NCI-H1436 (cell line): ENCODE measurements at places on chromosomes 6 and 20.

- DNase-seq: no peak
These were observed 192.5 kb upstream of the RREB1 start for GRCh38 chr6:6915219-6915618.

DNA sequence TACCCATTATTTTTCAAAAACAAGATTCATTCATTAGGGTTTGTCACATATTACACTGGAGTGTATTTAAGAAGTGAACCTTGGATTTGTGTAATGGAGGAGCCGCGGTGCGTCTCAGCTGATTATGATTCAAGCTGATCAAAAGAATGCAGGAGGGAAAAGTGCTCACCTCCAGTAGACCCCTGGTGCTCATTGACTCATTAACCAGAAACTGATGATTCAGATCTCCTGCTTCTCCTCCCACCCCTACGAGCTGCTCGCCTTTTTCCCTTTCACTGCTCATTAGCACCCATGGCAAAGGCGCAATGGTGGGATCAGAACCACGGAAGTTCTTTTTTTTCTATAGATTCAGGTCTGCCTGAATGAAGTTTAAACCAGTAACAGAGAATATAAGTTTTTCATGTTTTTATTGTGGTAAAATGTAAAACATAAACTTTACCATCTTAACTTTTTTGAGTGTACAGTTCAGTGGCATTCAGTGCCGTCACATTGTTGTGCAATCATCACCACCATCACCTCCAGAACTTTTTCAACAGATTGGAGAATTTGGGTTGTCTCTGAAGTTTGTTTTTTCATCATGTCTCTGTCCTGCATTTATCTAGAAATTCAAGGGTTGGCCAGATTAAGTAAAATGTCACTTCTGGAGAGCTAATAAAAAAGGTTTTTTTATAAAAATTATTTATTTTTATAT lies 101.6 kb downstream of the LINC00237 start:
- no peak for DNase-seq

DNA sequence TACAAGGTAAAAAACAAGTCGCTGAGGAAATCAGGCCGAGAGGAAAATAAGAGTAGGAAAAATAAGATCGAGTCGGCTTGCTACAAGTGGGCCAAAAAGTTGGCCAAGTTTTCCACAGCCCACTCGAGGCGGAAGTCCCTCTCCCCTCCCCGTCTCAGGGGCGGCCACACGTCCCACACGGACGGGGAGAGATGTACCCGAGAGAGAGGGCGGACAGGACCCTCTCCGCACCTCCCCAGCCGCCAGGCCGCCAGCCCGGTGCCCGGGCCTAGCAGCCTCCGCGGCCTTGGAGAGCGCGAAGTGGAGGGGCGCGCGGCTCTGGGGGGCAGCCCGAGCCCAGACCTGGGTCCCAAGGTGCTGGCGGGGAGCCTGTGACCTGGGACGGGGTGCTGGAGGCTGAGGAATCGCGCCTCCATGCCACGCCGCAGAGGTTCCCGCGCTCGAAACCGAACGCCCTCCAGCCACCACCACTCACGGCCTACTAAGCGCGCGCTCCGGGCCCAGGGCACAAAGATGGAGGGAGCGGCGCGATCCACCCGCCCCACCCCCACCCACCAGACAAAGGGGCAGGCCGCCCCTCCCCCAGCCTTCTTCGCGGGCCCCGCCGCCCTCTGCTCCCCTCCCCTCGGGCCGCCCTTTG lies 1.9 kb upstream of the HMGA1 start:
- no peak for DNase-seq

- DNase-seq: no peak
These were observed 120.1 kb upstream of the HDDC2 start for GRCh38 chr6:125421836-125422235.

DNA sequence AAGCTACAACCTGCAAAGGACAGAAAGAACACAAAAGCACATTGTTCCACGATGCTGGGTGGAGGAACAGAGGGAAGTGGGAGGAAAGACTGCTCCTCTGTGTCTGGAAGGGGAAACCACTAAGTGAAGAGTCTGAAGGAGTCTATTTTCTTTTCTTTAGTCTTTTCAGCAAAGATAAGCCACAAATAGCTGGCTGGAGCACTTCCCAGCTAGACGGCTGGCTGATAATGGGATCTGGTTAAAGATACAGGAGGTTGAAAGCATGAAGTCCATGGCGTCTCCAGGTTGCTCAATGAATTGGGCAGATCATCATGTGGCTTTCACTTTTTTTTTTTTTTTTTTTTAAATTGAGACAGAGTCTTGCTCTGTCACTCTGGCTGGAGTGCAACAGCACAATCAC lies 154.0 kb upstream of the KCNG1 start:
- no peak for DNase-seq

DNA sequence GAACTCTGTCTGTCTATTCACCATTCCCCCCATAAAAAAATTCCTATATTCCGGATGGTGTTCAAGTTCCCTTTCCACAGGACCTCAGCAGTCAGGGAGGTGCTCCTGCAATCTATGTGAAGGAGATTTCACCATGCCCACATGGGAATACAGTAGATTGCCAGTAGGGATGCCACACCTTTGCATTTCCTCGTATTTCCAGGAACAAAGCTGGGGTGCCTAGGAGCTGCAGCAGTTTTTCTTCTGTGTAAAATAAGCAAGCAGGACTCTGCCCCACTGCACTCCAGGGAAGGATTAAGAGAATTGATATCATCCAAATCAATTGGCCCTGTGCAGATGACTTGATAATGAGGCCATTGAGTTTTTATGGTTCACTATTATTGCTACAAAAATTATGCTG lies 7.4 kb upstream of the KIF16B start:
- DNase-seq: no peak

GRCh38 chr6:143050509-143050908 lies 10.2 kb upstream of the AIG1 start:
- no peak for DNase-seq

DNA sequence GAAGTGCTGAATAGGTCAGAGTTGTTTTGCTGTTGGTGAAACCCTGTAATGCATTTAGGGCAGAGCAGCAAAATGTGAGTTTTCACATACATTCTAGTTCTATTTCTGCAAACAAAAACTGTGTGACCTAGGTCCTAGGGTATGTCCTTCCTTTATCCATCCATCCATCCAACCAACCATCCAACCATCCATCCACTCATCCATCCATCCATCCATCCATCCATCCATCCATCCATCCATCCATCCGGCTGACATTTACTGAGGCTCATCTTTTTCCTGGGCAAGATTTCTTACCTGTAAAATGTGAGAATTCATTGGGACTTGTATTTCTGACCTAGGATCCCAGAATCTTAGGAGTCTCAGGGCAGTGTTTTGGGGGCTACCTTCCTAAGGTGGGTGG lies 14.5 kb downstream of the PNPLA1 start:
- DNase-seq: no peak

DNA sequence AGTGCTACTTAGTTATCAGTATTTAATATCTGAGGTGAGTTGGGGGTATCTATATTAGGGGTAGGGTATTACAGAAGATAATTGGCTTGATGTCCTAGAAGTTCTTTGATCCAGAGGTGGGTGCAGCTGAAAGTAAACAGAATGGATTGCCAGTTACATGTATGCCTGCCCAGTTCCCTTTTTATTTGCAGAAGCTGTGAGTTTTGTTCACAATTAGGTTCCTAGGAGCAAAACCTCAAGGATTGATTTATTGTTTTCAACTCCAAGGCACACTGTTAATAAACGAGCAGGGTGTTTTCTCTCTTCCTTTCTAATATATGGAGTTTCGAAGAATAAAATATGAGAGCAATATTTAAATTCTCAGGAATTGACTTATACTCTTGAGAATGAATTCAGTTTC lies 129.0 kb downstream of the SULF2 start:
- DNase-seq: no peak

- no peak for DNase-seq
These were observed 29.6 kb downstream of the SPATA2 start for GRCh38 chr20:49885558-49886332.

DNA sequence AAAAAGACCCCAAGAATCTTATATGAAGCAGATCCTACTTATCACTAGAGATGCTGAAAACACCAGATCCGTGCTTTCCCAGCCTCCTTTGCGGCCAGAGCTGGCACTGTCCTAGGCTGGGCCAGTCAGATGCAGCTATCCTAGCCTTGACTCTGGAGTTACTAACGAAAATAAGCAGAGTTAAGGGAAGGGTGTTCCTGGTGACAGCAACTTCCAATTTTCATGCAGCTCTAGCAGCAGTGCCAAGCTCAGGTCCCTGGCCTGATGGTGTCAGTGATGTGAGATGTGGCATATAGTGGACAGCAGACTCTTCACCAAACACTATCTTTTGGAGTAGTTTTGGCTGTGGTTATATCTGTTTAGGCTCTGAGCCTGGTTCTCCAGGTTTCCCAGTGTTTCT lies 25.6 kb upstream of the ABCC10 start:
- no peak for DNase-seq

GRCh38 chr6:68761985-68762384 lies 126.9 kb downstream of the ADGRB3 start:
- no peak for DNase-seq

GRCh38 chr6:98941319-98941718 lies 6.4 kb downstream of the FBXL4 start:
- no peak for DNase-seq

GRCh38 chr20:41373931-41374920 lies 7.6 kb upstream of the EMILIN3 start:
- no peak for DNase-seq

GRCh38 chr20:38084425-38084951 lies 50.9 kb downstream of the RPRD1B start:
- DNase-seq: no peak

GRCh38 chr6:162670345-162670744 lies 57.2 kb downstream of the PRKN start:
- DNase-seq: no peak
